Left renal pelvis (tissue), 4 donors: ENCODE measurements at places on chromosomes 7 and 10. TPM values are rescaled to one million over a fixed set of nuclear protein-coding genes. Genes with fewer than 3 reads are reported as not detected.

BPGM gene
- polyA plus RNA-seq: 40.2 TPM

TET1 gene
- 9.5 TPM for polyA plus RNA-seq

ACTR1A gene
- polyA plus RNA-seq: 80.6 TPM

ARL5B gene
- polyA plus RNA-seq: 43.2 TPM

GNAT3 gene
- polyA plus RNA-seq: not detected

GRCh38 chr7:2312267-2312929 is 1.8 kb downstream of the SNX8 start:
- DNase-seq: no peak

DNA sequence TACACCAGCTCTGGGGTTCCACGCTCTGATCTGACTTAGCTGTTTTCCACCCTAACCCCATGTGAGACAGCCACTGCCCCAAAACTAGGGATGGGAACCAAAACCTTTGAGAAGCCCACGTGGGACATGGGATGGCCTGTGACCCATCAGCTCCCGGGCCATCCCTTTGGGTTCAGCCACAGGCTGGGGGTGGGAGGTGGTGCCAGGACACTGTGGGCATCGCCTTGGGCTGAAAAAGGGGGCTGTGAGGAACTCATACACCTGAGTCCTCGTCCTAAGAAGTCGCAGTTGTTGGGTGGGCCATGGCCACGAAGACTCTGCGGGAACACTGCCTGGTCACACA is 379.1 kb downstream of the DNAJB6 start:
- DNase-seq: no peak

GRCh38 chr7:85004402-85004801 is 182.5 kb downstream of the SEMA3D start:
- DNase-seq: no peak

STX1A gene
- 7.2 TPM for polyA plus RNA-seq

DNA sequence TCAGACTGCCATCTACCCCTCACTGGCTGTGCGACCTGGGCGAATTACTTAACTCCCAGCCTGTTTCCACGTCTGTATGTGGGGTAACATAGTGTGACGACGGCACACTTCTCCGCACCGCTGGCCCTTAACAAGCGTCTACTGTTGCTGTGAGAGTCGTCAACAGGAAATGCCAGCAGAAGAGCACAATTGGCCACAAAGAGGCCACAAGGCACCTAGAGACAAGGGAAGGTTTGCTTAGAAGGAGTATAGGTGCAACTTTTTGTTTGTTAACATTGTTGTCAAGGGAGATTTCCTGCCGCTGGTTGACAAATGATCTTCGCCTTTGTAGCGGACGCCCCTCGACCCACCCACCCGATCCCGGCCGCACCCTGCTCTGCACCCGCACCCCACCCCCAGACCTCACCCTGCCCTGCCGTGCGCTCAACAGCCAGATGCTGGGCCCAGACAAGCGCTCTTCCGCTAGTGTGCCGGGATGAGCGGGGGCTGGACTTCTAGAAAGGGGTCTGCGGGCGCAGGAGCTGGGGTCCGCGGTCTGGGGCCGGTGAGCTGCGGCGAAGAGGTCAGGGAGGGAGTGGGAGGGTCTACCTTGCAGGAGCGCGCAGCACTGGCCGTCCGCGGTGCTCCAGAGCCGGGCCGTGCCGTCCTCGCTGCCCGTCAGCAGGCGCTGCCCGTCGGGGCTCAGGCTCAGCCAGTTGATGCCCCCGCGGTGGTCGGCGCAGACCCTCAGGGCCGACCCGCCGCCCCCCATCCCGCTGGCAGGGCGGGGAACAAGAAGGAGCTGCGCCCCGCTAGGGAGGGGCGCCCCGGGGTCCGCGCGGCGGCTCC is 785 bp downstream of the WDR86 start:
- no peak for DNase-seq

OPN1SW gene
- 1.3 TPM for polyA plus RNA-seq

DNA sequence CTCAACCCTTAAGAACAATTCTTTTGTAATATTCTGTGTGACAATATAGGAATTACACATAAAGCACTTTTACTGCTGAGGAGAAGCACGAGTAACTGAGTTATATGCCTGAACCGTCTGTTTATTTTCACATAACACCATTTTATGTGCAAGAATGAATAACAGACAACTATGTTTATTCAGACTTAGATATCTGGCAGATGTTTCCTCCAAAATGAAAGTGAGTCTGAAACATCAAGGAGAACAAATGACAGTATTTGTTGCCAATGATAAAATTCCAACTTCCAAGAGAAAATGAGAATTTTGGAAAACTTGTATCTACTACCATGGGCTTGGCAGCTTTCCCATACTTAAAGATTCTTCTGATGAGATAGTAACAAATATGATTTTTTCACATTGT is 51.4 kb downstream of the DNMBP start:
- DNase-seq: no peak
